CD4-positive, alpha-beta T cell treated with Interleukin-12 subunit alpha and Interleukin-12 subunit beta, for 1 hour (primary cell): ENCODE measurements at places on chromosomes 2 and 18.

GRCh38 chr18:40124107-40124506, 1830.9 kb upstream of the PIK3C3 start:
- DNase-seq, result no peak

GRCh38 chr18:47260924-47261701, 9.7 kb upstream of the SKOR2 start:
- no peak for DNase-seq

DNA sequence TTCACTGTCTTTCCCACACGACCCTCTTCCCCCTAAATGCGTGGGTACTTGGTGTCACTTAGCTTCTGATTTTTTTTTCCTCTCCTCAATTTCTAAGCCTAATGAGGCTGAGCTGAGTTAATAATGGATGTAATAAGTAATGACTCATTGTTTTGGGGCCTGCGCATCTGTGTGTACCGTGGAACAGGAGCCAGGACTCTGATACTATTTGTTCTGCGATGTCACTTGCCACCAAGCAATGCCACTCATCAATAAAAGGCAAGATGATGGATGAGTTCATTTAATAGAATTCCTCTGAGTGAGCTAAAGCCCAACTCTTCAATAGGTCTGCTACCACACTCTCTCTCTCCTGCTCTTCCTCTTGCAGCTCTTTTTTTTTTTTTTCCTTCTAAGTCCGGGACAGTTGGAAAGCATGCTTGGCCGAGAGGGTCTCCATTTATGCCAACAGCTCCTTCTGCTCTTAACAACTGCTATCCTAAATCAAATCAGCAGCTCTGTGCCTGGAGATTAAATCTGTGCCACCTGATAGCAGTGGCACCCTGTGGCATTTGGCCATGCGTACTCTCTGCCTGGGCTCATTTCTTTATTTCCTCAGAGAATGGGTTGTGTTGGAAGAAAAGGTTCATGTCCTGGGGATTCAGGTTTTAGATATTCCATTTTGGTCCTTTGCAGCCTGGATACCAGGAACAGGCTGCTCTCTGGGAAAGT, 1284.2 kb upstream of the PIK3C3 start:
- DNase-seq, result no peak

- DNase-seq, result no peak
Measured at GRCh38 chr2:3641841-3642421, 16.1 kb upstream of the ALLC start.

- no peak for DNase-seq
Measured at GRCh38 chr2:221822416-221822815, 250.3 kb upstream of the EPHA4 start.

DNA sequence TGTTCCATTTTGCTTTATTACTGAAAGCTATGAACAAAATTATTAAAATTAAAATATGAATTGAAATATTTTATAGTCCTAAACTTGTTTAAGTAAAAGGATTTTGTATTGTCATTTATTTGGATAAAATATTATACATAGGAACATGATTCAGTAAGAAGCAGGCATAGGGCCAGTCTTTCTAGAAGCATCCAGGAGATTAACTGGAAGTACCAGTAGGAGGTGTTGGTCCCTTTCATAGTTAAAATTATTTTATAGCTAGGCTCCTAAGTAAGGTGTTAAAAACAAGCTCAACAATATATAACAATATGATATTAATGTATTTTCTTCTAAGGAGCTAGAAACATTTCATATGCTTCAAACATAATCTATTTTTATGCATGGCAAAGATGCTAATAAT, 43.7 kb downstream of the FIGN start:
- no peak for DNase-seq

DNA sequence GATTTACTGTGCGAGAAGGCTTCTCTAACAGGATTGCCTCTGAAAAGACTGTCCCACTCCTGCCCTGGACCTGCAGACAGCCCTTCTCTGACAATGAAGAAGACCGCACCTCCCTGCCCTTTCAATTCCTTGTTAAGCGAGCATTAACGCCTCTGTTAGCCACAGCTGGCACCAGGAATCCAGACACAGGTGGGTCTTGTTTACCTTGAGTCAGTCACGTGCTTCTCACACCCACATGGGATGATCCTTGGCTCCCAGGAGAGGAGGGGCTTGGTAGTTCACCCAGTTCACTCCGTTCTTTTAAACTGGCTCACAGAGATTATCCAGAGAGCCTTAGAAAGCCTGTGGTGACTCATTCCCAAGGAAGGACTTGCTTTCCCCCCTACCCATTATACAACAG, 410.5 kb upstream of the MEIS1 start:
- no peak for DNase-seq

DNA sequence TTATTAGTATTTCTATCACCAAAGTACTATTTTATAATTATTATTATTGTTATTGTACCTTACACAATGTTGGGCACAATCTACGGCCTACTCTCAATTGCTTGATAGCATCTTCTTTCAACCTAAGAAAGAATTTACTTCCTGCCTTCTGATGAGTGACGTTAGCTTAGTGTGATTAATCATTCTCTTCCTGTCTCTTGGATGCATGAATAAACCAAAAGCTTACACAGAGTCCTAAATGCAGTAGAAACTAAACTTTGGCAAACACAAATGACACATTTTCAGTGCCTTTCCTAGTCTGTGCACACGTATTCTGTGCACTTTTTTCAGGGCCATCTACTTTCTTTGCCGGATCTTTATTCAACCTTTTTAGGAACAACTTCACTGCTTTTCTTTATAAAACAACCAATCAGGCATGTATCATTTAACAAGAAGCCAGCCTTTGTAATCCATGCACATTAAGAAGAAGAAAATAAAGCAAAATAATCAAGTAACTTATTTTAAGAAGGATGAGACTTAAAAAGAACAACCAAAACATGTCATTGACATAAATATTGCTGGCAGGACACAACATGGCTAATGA, 19.1 kb downstream of the TRAK2 start:
- DNase-seq, result peak; percentile 53

- DNase-seq, result no peak
Measured at GRCh38 chr2:2085533-2085932, 245.5 kb downstream of the MYT1L start.

GRCh38 chr18:49534846-49535601, 26.8 kb upstream of the LIPG start:
- DNase-seq, result no peak

- no peak for DNase-seq
Measured at GRCh38 chr2:219362524-219363164, 25.1 kb downstream of the DNPEP start.

GRCh38 chr2:208031608-208032019, 6.3 kb upstream of the PLEKHM3 start:
- peak; percentile 3 for DNase-seq

DNA sequence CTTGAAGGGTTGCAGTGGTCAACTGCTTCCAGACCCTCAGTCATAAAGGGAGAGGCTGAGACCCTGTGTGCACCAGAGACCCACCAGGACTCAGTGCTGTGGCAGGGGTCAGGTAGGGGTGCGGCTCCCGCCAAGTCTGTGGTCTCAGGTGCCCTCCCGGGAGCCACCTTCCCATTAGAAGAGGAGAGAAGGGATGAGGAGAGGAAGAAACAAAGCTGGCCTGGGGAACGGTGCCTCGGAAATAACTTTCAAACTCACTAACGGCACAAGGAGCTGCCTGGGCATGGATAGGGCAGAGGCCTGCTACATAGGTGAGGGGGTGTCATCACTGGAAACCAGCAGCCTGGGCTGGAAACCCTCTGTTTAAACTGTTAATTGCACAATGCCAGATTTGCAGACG, 84.9 kb downstream of the TPO start:
- DNase-seq, result no peak

GRCh38 chr2:226796840-226797288, 2.8 kb downstream of the IRS1 start:
- no peak for DNase-seq

- DNase-seq, result peak; percentile 10
Measured at GRCh38 chr2:121746071-121746578, 9.3 kb upstream of the TSN start.

- no peak for DNase-seq
Measured at GRCh38 chr2:101204400-101205115, 48.1 kb upstream of the CNOT11 start.

DNA sequence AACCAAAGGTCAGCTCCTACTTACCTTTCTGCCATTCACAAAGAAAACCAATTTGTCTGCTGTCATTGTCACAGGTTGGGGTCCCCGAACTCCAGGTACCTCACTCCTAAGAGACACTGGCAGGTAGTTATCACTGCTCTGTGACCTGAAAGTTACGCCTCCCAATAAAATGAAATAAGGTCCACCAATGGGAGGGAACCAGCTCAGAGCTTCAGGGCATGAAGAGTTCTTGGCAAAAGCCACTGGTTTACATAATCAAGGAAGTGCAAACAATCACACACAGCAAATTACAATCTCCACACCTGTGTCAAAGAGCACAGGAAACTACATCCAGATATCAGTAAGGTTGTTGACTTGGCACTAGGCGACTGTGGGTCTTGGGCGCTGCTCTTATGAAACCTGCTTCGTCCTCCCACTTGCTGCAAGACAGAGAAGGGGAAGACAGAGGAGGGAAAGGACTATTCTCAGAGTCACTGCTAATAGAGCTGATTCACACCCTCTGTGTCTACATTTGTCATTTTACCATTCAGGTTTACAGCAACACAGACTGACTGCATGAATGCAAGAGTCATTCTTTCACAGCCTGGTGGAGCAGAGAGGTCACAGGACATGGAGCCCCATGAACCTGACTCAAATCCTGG, at the start of gene XDH:
Gene XDH (minus strand): TSS at position 142 of the 641 bp plus-strand sequence. CDS start 76 bp downstream, at position 66.
- DNase-seq, result no peak

GRCh38 chr2:219404954-219405353, 13.2 kb upstream of the DES start:
- no peak for DNase-seq

DNA sequence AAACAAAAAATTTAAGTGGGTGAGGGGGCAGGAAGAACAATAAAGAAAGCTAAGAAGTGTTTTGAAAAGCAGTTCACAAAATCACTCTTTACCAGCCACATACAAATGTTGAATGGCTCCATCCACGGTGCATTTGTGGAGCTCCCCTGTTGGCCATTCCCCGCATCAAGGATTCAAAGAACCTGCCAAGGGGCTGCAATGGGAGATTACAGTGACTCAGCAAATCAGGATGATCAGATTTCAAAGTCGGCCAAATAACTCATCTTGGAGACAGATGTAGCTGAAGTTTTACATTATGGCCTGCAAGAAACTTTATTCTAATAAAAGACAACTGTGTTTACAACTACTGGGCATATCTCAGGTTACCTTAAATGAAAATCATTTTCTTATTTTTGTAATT, 26.9 kb downstream of the COL4A3 start:
- no peak for DNase-seq

GRCh38 chr2:43792653-43793052, 18.8 kb downstream of the DYNC2LI1 start:
- no peak for DNase-seq

DNA sequence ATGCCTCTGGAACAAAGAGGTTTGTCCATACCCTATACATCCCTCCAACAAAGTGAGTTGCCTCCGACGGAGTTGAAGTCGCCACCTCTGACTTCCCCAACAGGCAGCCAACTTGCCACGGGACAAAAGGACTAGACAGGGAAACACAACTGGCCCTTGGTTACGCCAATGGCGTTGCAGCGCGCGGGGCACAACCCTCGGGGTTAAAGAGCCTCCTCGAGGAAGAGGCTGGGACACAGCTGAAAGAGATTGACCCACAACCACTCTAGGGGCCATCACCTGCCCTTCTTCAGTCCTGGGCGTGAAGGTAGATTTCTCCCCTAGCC, 545 bp downstream of the GTF3C2 start:
- no peak for DNase-seq

GRCh38 chr18:33641141-33641540, 63.1 kb downstream of the ASXL3 start:
- DNase-seq, result no peak

- no peak for DNase-seq
Measured at GRCh38 chr2:66427300-66427699, 7.6 kb upstream of the MEIS1 start.

DNA sequence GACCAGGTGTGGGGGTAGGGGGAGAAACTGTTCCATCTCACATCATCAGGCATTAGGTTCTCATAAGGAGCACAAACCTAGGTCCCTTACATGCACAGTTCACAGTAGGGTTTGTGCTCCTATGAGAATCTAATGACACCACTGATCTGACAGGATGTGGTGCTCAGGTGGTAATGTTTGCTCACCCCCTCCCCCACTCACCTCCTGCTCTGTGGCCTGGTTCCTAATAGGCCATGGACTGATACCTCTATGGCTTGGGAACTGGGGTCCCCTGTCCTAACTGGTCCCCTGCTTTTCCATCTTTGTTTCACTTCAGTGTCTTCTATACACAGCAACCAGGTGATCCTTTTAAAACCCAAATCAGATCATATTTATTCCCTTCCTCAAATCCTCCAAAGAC, 267.8 kb downstream of the TNS1 start:
- DNase-seq, result no peak
